ENCODE measurements at places on chromosomes 6 and 20.

- DNase-seq, result no peak
- H3K27ac ChIP-seq, result no peak overlapping the region
These were observed 44.0 kb upstream of the BTN3A2 start for GRCh38 chr6:26321005-26321404.

DNA sequence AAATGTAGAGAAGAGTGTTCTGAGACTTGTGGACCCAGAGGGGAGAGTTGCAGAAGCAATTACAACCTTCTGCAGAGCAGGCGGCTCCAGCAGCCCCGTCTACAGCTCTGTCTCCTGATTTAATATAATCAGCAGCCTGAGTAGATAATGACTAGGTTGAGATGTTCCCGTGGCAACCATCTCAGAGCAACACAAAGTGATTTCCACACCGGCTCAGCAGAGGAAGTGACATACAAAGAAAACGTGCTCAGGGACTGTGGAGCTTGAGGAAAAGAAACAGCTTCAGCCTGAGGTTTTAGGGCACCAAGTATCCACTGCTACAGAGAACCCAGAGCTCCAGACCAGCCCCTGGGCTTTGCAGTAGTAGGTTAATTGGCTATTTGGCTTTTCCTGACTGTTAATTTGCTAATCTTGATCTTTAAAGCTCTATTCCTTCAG is 136.4 kb downstream of the MTFR2 start:
- peak; percentile 98 for DNase-seq
- H3K27ac ChIP-seq, result no peak overlapping the region
- H3K36me3 ChIP-seq, result no peaks in the 10 kb centered on the region
- H3K27me3 ChIP-seq, result no peaks in the 10 kb centered on the region
- H3K4me3 ChIP-seq, result no peak overlapping the region

GRCh38 chr6:55456016-55456415 is 123.0 kb downstream of the HMGCLL1 start:
- no peak overlapping the region for H3K4me3 ChIP-seq
- H3K4me1 ChIP-seq, result no peaks in the 10 kb centered on the region
- no peaks in the 10 kb centered on the region for H3K27me3 ChIP-seq
- H3K36me3 ChIP-seq, result no peaks in the 10 kb centered on the region

- no peaks in the 10 kb centered on the region for H3K27me3 ChIP-seq
- H3K4me1 ChIP-seq, result no peaks in the 10 kb centered on the region
- no peak overlapping the region for H3K27ac ChIP-seq
These were observed 117.5 kb upstream of the ID4 start for GRCh38 chr6:19719691-19720128.

GRCh38 chr6:135358985-135359384 is 138.6 kb downstream of the AHI1 start:
- H3K27me3 ChIP-seq, result no peaks in the 10 kb centered on the region
- H3K4me3 ChIP-seq, result peak overlapping the region; percentile 49
- no peaks in the 10 kb centered on the region for H3K4me1 ChIP-seq

DNA sequence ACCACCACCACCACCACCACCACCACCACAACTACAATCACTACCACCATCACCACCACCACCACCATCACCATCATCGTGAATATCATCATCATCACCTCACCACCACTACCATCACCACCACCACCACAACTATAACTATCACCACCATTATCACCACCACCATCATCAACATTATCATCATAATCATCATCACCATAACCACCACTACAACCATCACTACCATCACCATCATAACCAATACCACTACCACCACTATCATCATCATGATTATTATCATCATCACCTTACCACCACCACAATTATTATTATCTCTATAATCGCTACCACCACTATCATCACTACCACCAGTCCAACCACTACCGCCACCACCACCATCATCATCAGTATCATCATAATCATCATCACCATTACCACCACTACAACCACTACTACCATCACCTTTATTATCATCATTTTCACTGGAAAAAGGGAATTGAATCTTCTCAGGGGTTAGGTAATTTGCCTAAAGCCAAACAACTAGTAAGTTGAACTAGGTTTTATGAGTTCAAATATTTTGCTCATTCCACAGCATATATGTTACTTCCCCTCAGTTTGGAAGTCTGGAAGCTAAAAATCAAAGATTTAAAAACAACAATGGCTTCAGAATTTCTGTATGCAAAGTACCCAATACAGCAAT is 8.3 kb downstream of the RIPOR2 start:
- no peak overlapping the region for H3K4me3 ChIP-seq
- H3K36me3 ChIP-seq, result no peaks in the 10 kb centered on the region
- no peak overlapping the region for H3K27ac ChIP-seq
- H3K4me1 ChIP-seq, result peaks cover 4% of the 10 kb centered on the region
- no peaks in the 10 kb centered on the region for H3K27me3 ChIP-seq

- no peaks in the 10 kb centered on the region for H3K27me3 ChIP-seq
- no peak for DNase-seq
- H3K4me3 ChIP-seq, result no peak overlapping the region
- H3K4me1 ChIP-seq, result no peaks in the 10 kb centered on the region
- peaks cover 6% of the 10 kb centered on the region for H3K36me3 ChIP-seq
- no peak overlapping the region for H3K27ac ChIP-seq
These were observed 27.9 kb downstream of the BLTP3A start for GRCh38 chr6:34819571-34820480.

GRCh38 chr6:70413992-70414494 is 735 bp downstream of the FAM135A start:
- no peaks in the 10 kb centered on the region for H3K27me3 ChIP-seq
- peak; percentile 35 for DNase-seq
- peaks cover 5% of the 10 kb centered on the region for H3K36me3 ChIP-seq

DNA sequence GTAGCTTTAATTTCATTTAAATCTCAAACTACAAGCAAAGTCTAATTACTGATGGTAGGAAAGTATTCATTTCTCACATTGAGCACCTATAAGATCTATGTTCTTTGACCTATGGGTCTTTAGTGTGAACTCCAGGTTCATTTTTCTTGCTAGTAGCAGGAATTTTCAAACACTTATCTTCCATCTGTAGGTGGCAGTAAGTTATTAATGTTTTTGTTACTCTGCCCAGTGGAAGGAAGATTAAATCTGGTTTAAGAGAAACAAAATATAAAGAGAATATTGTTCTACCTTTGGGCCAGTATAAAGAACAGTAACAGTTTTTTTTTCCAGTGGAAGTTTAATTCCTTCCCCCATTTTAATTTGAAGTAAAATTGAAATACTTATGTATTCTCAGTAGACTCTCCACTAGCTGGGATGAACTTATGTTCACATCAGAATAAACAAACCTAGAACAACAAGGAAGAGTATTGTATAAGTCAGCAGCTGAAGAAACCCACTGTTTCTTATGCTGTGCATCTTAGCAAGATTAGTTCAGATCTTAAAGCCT is 328.2 kb downstream of the PHF3 start:
- H3K27me3 ChIP-seq, result no peaks in the 10 kb centered on the region
- no peak overlapping the region for H3K4me3 ChIP-seq
- H3K36me3 ChIP-seq, result no peaks in the 10 kb centered on the region
- no peak overlapping the region for H3K27ac ChIP-seq

DNA sequence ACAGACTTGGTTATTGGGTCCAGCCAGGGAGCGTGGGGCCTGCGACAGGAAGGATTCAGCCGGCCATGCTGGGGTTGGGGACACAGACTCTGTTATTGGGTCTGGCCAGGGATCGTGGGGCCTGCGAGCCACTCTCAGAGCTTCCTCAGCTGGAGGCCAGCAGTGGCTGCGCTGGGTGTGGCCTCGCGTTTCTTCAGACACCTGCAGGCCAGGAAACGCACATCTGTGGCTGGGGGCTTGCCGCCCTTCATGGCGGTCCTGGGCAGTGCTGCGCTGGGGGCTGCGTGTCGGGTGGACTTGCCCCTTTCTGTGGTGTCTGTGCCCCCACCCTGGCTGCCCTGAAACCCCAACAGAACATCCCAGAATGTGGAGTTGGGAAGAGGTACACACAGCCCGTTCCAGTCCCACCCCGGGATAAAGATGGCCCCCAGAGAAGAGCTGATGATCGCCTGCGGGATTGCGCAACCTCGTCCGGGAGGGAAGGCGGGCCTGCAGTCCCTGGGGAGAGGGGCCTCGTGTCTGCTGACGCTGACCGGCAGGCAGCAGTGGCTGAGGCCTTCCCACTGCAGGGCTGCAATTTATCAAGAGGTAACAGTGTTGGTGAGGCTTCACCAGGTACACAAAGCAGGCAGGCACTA is 16.9 kb upstream of the MTG2 start:
- H3K27me3 ChIP-seq, result no peaks in the 10 kb centered on the region
- peaks cover 82% of the 10 kb centered on the region for H3K36me3 ChIP-seq
- no peak overlapping the region for H3K4me3 ChIP-seq
- no peak overlapping the region for H3K27ac ChIP-seq
- peak; percentile 51 for DNase-seq

GRCh38 chr6:143449714-143450452 is 612 bp downstream of the ADAT2 start:
- peak overlapping the region; percentile 56 for H3K27ac ChIP-seq
- H3K36me3 ChIP-seq, result peaks cover 14% of the 10 kb centered on the region
- peak; percentile 57 for DNase-seq
- no peaks in the 10 kb centered on the region for H3K4me1 ChIP-seq
- no peaks in the 10 kb centered on the region for H3K27me3 ChIP-seq

DNA sequence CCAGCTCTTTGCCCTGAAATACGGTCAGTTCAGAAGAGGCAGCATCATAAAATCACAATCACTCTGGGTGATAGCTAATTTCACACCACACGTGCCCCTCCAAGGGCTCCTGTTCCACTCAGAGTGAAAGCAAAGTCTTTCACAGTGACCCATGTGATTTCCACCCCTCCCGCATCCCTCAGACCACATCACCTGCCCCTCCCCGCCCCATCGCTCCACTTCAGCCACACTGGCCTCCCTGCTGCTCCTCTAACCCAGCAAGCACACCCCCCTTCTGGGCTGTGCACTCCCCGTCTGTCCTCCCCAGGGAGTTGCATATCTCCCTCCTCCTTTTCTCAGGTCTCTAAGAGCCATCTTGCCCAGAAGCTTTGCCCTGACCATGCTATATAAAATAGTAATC is 74.5 kb downstream of the PSMG4 start:
- peaks cover 6% of the 10 kb centered on the region for H3K4me1 ChIP-seq
- no peak overlapping the region for H3K4me3 ChIP-seq
- H3K27me3 ChIP-seq, result no peaks in the 10 kb centered on the region
- no peak for DNase-seq
- H3K36me3 ChIP-seq, result no peaks in the 10 kb centered on the region

GRCh38 chr20:13819885-13820645 is 35.2 kb downstream of the NDUFAF5 start:
- peaks cover 2% of the 10 kb centered on the region for H3K4me1 ChIP-seq
- DNase-seq, result peak; percentile 54
- H3K27me3 ChIP-seq, result no peaks in the 10 kb centered on the region
- H3K36me3 ChIP-seq, result peaks cover 7% of the 10 kb centered on the region
- no peak overlapping the region for H3K4me3 ChIP-seq
